ENCODE measurements at places on chromosomes 6 and 20.
A peak's percentile ranks its signal among the peaks of the same experiment; 100 is the strongest.

DNA sequence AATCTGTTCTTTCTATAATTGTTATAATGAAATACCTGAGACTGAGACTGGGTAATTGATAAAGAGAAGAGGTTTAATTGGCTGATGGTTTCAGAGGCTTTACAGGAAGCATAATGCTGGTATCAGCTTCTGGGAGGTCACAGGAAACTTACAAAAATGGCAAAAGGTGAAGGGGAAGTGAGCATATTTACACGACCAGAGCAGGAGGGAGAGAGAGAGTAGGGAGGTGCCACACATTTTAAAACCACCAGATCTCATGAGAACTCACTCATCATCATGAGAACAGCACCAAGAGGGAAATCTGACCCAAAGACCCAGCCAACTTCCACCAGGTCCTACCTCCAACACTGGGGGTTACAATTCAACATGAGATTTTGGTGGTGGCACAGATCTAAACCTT is 2.6 kb upstream of the SIRPB1 start:
- peak; percentile 64 for DNase-seq

- DNase-seq: no peak
Measured at GRCh38 chr6:16069222-16069621, 59.7 kb upstream of the MYLIP start.

DNA sequence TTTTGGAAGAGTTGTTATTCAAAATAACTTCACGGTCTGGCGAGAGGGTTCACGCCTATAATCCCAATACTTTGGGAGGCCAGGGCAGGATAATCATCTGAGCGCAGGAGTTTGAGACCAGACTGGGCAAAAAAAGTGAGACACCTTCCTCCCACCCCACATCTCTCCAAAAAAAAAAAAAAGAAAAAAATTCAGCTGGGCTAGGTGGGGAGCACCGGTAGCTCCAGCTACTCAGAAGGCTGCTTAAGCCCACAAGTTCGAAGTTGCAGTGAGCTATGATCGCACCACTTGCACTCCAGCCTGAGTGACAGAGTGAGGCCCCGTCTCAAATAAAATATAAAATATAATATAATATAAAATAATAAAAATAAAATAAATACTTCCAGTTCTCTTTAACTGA is 10.4 kb downstream of the OR2B2 start:
- DNase-seq: no peak

DNA sequence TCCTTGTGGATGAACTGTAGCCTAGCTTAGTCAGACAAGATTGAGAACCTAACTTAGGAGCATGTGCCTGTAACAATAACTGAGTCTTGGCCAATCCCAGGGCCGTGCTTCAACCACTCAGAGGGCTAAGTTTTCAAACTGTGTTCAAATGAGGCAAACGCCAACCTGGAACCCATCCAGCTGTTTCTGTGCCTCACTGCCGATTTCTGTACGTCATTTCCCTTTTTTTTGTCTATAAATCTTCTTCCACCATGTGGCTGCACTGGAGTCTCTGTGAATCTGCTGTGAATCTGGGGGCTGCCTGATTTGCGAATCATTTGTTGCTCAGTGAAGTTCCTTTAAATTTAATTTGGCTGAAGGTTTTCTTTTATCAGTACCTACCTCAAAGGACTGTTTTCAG is 115.0 kb upstream of the CHD6 start:
- DNase-seq: no peak

DNA sequence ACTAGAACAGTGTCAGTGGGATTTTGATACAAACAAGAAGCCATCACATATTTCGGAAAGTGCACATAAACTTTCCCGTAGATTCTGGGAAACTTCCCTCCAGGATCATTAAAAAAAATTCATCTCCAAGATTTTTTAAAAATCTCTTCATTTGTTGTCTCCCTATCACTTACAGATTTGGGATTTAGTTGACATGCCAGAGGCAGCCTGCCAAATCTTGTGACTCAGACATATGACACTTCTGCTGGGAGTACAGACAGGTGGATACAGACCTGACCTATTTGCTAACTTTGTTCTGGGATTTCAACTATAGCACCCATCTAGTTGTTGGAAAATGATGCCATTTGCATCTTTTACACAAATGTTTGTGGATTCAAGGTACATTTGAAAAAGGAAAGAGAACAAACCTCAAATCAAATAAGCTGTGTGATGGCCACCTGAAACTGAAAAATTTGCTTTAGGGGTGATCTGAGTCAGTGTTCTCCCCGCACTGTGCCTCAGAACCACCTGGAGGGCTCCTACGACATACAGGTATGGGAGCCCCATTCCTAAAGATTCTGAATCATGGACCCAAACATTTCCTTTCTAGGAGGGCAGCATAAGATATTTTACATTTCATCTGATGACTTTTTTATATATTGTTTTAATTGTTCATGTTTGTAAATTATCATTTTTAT is 21.9 kb upstream of the CD2AP start:
- no peak for DNase-seq

GRCh38 chr6:150072201-150072600 is 3.3 kb upstream of the ULBP3 start:
- DNase-seq: peak; percentile 19

DNA sequence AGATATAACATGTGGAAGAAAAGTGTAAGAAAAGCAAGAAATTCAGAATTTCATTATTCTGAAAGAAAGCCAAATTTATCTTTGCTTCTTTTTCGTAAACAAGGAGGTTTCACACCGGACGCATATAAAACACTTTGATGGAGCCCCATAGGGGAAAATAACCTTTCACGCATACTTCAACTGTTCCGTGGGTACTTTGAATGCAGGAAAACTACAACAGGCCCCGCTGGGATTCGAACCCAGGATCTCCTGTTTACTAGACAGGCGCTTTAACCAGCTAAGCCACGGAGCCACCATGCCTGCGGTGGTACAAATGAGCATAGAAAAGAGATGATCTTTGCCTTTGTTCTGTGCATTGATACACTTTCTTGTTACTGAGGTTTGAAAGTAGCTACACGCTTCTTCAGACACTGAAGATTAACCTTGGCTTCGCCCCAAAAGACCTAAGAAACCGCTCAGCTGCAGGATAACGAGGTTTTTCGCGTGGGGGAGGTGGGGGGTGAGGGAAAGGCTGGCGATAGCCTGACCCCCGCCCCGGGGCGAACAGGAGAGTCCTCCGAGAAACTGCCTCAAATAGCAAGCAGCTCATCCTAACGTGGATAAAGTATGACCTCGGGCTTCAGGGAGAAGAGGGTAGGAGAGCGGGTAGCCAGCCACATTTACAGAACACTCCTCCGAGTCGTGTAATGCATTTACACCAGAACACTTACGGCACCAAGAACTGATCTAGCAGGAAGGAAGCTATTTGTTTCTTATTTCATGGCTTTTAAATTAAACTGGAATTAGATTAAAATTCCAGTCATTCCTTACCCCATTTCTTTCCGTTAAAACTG is 5.3 kb upstream of the HMGN4 start:
- peak; percentile 95 for DNase-seq

DNA sequence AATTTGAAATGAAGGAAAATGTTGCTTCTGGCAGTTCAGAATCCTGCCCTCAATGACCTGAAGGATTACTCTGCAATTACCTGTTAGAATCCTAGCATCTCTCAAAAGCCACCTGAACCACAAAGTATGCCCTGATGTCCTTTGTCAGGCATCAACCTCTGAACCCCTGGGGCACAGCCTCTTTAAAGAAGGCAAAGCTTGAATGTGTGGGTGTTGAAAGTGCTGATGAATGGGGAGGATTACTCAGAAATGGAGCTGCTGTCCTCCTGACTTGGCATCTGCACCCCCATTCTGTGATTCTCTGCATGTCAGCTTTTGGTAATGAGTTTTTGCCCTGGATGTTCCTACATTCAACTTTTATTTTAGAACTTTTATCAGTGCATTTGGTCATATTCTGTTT is 179.2 kb downstream of the PKHD1 start:
- DNase-seq: no peak

All from B cell (primary cell).